Activated T-cell treated with anti-CD3 and anti-CD28 coated beads for 48 hours (primary cell): ENCODE measurements at places on chromosomes 2 and 18.

- DNase-seq, result no peak
Observed at GRCh38 chr2:226334981-226335720, 464.5 kb downstream of the IRS1 start.

GRCh38 chr18:12474146-12474545 lies 66.4 kb downstream of the PRELID3A start:
- no peak for DNase-seq

GRCh38 chr2:226691255-226691654 lies 108.4 kb downstream of the IRS1 start:
- no peak for DNase-seq

GRCh38 chr18:79042276-79042675 lies 26.9 kb upstream of the ATP9B start:
- no peak for DNase-seq

DNA sequence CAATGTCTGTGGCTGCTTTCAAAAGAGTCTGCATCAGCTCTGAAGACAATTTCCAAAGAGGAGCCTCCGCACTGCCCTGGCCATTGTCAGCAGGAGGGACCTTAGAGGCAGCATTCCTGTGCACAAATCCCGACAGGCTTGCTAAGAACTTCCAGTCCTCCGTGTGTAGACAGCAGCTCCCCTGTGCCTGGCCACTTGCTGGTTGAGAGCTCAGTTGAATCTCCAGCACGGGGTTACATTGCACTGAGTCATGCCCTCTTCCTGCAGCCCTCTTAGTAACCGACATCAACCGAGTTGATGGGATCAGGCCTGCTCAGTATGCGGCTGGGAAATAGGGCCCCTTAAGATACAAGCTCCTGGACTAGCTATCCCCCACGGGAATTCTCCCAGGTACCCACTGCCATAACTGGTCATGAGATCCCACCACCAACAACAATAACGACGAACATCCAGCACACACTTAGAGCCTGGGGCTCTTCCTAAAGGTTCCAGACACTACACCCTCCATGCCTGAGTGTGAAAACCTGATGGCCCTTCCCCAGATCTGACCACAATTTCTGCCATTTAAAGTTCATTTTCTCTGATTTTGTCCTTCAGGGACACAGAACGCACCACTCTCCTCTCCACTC lies 12.0 kb downstream of the ATP6V1B1 start:
- no peak for DNase-seq

- DNase-seq, result no peak
Observed at GRCh38 chr18:76980663-76981395, 151.8 kb downstream of the MBP start.
